ENCODE measurements at places on chromosomes 2 and 18. TPM values are rescaled to one million over a fixed set of nuclear protein-coding genes. Genes with fewer than 3 reads are reported as not detected.
A peak's percentile ranks its signal among the peaks of the same experiment; 100 is the strongest.

GRCh38 chr18:49745045-49746014 is 68.0 kb downstream of the ACAA2 start:
- peak; percentile 18 for DNase-seq

Gene SPIRE1
- 33.9 TPM for total RNA-seq

DNA sequence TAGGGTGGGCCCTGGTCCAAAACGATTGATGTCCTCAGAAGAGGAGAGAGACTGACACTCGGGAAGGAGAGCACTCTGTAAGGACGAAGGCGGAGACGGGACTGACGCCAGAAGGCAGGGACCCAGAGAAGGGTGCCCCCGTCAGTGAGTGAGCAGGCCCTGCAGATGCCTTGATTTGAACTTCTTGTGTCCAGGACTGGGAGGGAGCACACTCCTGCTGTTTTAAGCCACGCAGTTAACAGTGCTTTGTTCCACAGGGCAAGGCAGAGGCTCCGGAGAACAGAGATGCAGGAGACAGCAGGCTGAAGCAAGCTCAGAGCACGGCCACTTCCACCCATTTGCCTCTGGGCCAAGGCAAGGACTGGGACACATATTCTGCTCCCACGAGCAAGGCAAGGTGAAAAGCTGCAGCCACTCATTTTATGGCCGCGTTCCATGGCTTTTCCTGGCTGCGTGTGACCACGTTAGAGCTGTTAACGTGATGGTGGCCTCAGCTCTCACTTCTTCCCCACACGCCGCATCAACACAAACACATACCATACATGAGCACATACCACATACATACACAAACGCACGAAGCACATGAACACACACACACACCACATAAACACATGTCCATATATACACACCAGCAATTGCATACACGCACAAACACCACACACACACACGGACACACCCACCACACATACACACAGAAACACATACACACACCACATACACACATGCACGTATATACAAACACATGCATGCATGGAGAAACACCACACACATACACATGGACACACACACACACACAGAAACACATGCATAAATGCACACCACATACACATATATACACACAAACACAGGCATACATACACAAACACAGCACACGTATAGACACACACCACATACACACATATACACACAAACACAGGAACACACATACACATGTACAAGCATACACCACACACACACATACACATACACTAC is 521.0 kb upstream of the MYT1L start:
- no peak for DNase-seq

Gene RTP5
- total RNA-seq: not detected

- DNase-seq: peak; percentile 26
These were observed 14.9 kb downstream of the PIKFYVE start for GRCh38 chr2:208280933-208281332.

DNA sequence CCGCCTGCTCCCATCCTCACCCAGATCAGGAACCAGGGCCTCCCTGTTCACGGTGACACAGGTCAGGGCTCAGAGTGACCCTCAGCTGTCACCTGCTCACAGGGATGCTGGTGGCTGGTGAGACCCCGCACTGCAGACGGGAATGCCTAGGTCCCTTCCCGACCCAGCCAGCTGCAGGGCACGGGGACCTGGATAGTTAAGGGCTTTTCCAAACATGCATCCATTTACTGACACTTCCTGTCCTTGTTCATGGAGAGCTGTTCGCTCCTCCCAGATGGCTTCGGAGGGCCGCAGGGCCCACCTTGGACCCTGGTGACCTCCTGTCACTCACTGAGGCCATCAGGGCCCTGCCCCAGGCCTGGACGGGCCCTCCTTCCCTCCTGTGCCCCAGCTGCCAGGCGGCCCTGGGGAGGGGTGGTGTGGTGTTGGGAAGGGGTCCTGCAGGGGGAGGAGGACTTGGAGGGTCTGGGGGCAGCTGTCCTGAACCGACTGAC is 31.7 kb downstream of the GPC1 start:
- DNase-seq: no peak

Gene NGEF
- 37.5 TPM for total RNA-seq

Gene STK36
- 29.5 TPM for total RNA-seq

GRCh38 chr18:38933322-38933721 is 1367.7 kb upstream of the CELF4 start:
- no peak for DNase-seq

DNA sequence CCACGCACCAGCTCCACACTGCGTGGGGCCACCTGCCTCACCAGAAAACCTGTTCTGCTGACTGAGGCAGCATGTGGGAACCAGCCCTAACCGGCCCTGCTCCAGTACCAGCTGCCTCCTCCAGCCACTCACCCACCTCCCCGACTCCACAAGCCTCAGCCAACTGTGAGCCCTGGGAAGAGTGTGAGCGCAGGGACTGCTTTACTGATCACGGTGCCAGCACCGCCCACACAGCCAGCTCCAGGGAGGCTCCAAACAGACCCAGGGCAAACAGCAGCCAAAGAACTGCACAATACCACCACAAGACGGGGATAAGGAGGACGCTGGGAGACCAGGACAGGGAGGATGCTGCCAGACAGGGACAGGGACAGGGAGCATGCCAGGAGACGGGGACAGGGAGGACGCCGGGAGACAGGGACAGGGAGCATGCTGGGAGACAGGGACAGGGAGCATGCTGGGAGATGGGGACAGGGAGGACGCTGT is 28.4 kb downstream of the EIPR1 start:
- no peak for DNase-seq

- DNase-seq: no peak
These were observed 149.3 kb downstream of the KLHL14 start for GRCh38 chr18:32623563-32623962.

Gene RAX
- not detected for total RNA-seq

DNA sequence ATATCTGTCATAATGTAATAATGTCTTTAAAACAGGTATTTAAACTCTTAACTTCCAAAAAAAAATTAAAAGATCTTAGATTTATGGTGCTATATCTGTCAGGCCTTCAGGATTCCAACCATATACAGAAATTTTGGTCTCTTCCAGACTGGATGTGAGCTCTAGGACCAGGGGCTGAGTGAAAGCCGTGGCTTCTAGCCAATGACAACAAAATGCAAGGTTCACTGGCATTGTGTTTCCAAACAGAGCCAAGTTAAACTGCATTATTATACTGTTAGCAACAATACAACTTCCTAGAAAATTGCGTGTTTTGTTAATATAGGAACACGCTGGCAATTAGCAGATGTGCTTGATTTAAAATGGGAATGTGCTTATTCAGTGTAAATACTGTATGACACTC is 809.8 kb upstream of the SOX11 start:
- no peak for DNase-seq

DNA sequence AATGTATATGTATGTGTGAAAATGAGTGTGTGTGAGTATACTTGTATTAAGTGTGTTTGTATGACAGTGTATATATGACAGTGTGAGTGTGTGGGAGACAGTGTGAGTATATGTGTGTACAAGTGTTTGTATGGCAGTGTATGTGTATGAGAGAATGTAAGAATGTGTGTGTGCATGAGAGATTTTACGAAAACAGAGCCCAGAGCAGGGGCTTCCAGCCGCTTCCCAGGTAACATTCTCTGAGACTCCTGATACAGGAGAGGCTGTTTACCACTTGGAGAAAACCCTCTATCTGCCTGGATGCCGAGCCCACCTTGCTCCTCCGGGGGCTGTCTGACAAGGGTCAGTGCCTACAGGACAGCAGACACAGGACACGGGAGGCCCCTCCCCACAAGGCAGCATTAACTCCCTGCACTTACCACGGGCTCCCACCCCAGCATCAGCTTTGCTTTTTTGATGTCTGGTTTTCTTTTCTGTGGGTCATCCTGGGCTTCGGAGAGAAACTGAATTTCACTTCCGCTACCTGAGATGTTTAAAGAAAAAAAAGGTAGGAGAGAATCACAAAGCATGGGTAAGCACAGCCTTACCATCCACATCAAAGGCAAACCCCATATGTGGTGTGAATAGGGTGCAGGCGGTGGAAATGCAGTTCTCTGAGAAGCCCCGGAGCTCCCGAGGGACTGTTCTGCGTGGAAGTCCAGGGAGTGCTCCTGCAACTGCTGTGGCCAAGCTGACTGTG is 97.6 kb downstream of the UXS1 start:
- DNase-seq: no peak

DNA sequence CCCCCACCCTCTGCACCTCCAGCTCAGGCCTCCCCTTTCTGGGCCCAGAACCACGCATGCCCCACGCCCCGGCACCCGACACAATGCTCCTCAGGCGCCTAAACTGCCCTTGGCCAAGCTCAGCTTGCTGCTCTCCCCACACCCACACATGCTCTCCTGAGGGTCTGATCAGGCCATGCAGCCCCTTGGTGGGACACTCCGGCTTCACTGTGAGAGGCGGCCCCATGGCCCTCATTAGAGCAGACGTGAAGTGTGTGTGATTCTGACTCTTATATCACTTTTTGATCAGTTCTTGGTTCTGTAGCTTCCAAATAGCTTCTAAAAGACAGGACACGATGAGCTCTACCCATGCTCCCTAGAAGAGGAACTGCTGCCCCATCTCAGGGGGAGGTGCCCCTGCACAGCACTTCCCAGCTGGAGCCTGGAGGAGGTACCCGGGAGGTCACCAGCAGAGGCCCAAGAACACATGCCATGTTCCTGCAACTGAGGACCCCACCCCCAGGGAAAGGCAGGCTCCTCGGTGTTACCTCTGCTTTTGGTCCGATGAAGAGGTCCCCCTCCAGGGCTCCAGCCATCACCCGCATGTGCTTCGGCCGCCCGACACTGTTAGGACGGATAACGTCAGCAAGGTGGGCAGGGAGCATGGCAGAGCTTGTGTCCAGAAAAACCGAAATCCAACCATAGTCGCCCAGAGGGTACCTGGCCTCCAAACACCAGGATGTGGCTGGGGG is 3.6 kb downstream of the ACTR1B start:
- no peak for DNase-seq

DNA sequence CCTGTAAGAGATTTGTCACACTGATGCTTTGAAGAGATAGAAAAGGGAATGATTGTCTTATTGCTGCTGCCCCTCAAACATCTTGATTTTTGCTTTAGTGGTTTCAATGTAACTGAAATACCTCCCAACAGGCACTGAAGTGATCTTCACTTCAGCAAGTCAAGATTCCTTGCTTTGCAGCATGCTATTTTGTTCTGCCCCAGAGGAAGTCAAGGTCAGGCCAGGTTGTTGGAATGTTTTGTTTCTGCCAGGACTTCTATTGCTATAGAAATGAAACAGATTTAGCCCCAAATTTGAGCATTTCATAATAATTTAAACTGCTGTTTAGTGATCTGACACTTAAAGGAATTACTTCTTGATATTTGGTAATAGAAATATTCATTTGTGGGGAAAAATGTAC is 277.6 kb downstream of the ZNF804A start:
- DNase-seq: no peak

DNA sequence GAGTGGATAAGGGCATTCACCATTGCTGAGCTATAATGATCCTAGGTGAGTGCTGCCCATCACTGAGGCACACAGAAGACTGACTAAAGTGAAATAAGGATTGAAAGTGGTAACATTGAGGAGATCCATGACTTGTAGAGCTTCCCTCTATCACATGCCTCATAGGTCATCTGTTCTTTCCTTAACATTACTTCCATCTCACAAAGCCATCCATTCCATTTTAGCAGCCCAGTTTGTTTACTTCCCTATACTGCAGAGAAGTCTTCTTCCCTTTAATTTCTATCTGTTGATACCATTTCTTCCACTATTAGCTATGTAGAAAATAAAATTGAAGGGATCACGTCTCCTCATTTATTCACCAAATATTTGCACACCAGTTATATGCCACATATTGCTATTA is 32.1 kb downstream of the ME2 start:
- DNase-seq: no peak

Gene TDRD15
- not detected for total RNA-seq

DNA sequence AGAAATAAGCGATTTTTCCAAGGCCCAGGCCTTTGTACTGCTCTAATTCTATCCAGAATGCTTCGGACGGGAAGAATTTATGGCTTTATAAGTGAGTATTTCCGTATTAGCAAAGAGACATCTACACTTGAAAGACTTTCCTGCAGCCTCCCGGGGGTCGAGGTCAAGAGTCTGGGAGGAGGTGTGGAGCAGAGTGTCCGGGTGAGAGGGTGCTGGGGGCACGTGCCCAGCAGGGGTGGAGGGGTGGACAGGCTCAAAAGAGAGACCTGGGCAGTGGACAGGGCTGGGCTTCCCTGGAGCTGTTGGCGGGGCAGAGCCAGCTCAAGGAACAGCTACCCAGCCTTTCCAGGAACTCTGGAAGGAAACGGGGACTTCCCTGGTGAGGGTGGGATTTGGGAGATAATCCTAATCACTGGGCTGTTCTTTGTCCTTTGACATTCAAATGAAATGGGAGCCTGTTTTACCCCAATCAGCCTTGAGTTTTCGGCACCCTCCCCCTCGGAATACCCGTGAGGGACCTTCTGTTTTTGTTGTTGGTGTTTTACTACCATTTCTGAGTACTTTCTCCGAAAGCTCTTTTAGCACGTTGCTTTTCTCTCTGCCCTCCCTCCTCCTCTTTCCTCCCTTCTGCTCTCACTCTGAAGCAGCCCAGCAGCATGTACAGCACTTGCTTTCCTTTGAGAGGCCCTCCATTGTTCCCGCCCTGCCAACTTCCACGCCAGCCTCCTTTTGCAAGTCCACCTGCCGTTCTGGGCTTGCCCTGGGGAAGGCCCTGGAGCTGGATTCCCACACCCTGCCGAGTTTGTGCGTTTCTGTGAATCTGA is 164.7 kb downstream of the AGAP1 start:
- no peak for DNase-seq

- peak; percentile 43 for DNase-seq
These were observed 95.2 kb downstream of the POLE4 start for GRCh38 chr2:75053484-75054112.

Gene DSC2
- not detected for total RNA-seq

Gene C18orf54
- 4.8 TPM for total RNA-seq

Gene WNT6
- total RNA-seq: not detected

Gene ACMSD
- not detected for total RNA-seq

- peak; percentile 56 for DNase-seq
These were observed 196.5 kb downstream of the LNPK start for GRCh38 chr2:175805442-175806124.

- DNase-seq: peak; percentile 43
These were observed 447.4 kb downstream of the EPHA4 start for GRCh38 chr2:221124532-221125240.

DNA sequence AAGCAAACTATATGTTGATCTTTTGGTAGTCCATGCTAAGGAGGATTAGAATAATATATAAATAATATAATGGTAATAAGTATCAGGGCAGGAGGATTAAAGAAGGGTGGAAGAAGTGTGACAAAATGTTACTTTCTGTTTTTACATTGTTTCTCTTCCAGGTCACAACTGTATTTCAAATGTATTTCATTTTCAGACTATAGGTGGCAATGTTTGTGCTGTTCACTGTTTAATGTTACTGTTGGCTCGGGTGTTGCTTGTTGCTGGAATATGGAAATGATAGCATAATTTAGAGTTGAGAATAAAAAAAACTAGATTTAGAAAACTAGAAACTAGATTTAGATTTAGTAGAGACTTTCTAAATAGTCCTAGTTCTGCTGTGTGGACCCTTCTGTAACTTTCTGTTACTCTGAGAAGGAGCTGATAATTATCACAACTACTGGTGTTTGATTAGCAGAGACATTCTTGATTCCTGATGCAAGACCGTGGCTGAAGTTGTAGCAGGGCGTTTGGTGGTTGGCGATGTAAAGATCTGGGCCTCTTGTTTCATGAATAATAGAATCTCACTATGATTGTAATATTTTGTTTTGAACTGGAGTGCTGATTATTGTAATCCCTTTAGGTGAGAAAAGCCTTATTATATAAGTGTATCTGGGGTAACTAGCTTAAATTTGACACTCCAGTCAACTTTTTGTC is 7.9 kb downstream of the NEDD4L start:
- DNase-seq: no peak

All from A172 (cell line).